ENCODE measurements at places on chromosomes 4 and X.

- no peak for DNase-seq
These were observed 6.2 kb downstream of the CCKAR start for GRCh38 chr4:26484032-26484515.

- no peak for DNase-seq
These were observed 30.9 kb upstream of the ADH1C start for GRCh38 chr4:99383399-99383798.

DNA sequence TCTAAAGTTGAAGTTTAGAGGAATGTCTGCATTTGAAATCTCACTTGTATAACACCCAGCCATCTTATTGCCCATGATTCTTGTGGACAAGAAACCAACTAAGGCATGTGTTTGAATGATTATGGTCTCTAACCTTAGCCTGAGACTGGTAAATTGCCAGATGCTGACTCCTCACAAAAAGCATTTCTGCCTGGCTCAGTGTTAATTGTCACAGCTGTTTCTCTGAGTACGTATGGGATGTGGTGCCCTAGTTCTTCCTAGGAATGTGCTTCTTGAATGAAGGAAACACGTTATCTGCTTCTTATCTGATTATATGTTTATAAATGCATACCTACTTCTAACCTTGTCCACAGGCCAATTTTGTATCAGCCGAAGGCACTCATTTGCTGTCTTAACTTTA lies 63.1 kb upstream of the NDP start:
- DNase-seq: no peak

- DNase-seq: no peak
These were observed 188.5 kb upstream of the TEX13C start for GRCh38 chrX:125131164-125131563.

DNA sequence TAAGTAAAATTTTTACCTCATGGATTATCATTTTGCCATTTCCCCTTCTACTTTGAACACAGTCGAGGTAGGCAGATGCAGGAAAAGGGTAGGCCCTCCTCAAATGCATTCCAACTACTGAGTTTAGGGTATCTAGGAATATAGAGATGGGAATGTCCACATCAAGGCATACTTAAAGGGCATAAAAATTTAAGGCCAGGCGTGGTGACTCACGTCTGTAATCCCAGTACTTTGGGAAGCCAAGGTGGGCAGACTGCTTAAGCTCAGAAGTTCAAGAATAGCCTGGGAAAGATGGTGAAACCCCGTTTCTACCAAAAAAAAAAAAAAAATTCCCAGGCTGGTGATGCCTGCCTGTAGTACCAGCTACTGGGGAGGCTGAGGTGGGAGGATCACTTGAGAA lies 146.5 kb downstream of the PDGFC start:
- no peak for DNase-seq

DNA sequence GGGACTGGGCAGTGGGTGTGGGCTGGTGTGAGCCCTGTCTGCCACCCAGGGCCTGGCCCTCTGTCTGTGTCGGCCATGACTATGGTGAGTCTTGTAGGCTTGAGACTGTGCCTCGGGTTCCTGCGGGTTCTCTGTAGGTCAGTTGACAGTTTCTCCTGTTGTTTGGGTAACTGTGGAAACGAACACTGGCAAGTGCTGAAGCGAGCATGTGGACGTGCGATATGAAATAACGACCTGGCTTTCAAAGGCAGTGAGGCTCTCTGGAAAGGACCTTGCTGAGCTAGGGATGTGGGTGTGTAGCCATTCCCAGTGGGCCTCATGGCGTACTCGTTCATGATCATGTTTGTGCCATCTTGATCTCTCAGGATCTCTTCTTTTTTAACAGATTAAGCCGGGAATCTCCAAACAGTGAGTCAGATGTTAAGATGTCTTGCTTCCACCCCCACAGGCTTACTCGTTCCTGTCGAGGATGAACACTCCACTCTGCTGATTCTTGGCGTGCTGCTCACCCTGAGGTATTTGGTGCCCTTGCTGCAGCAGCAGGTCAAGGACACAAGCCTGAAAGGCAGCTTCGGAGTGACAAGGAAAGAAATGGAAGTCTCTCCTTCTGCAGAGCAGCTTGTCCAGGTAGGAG lies 41.3 kb downstream of the HTT start:
- DNase-seq: no peak

DNA sequence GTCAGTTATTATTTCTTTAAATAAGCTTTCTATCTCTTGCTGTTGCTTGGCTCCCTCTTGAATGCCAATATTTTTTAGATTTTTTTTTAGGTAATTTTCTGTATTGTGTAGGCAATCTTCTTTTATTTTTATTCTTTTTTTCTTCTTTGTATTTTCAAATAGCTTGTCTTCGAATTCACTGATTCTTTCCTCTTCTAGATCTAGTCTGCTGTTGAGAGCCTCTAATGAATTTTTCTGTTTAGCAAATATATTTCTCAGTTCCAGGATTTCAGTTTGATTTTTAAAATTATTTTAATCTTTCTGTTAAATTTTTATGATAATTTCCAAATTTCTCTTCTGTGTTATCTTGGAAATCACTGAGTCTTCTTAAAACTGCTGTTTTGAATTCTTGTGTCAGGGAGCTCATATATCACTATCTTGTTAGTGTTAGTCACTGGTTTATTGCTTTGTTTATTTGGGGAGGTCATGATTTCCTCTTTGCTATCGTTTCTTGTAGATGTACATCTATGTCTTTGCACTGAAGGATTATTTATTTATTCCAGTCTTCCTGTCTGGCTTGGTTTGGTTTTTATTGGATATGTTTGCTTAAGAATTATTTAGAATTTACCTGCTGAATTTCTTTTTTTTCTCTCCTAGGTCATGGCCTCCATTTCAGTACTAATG lies 39.9 kb upstream of the GPRIN3 start:
- DNase-seq: no peak

- DNase-seq: no peak
These were observed 14.7 kb upstream of the FAM47B start for GRCh38 chrX:34927866-34928265.

DNA sequence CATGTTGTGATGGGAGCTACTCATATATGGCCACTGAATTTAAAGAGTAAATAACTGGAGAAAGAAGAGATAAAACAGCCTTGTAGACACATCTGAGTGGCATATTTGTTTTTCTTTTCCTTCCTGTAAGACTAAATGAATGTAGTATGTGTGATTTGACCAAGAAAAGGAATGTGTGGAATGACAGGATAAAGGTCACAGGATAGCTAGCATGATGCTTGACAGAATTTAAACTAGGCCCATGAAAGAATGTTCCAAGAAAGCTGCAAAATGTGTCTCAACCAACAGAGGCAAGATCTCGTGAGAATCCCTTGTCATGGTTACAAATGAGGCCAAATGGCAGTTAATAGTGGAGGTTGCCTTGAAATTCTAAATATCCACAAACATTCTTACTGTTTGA lies 137.0 kb downstream of the KCNIP4 start:
- no peak for DNase-seq

DNA sequence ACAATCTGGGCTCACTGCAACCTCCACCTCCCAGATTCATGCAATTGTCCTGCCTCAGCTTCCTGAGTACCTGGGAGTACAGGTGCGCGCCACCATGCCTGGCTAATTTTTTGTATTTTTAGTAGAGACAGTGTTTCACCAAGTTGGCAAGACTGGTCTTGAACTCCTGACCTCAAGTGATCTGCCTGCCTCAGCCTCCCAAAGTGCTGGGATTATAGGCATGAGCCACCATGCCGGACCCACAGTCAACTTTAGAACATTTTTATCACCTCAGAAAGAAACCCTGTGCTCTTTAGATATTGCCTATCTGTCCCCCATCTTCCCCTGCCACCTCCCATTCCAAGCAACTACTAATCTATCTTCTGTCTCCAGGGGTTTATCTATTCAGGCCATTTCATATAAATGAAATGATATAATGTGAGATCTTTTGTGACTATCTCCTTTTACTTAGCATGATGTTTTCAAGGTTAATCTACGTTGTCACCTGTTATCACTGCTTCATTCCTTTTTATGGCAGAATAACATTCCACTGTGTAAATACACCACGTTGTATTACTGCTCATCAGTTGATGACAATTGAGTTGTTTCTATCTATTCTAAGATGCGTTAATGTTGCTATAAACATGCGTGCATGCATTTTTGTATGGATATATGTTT lies 44.3 kb upstream of the GALNT7 start:
- DNase-seq: no peak

- DNase-seq: no peak
These were observed 69.3 kb downstream of the GPC4 start for GRCh38 chrX:133346026-133346425.

DNA sequence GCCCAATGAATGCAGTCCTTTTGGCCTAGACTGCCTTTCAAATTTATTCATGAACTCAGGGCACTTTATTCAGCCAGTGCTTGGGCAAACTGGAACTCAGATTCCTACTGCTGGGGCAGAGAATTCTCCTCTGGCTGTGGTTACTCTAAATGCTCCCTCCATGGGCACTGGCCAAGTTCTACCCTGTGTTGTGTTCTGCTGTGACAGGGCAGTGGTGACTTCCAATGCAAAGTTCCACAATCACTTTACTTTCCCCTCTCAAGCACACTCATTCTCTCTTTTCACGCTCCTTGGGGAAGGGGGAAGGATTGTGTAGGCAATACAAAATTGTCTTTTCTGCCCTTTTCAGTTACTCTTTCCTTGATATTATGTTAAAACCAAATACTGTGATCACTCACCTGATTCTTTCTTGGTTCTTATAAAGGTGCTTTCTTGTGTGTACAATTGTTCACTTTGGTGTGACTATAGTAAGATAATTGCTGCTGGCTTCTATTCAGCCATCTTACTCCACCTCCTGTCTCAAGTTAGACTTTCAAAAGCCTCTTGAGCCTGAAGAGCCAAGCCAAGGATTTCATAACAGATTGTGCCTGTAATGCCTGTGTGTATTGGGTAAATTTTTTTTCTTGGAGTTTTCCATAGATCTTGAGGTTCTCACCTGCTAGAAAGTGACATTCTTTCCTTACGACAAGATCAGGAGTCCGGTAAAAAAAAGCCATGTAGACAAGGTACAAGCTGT lies 1078.6 kb downstream of the FAM133A start:
- no peak for DNase-seq

- no peak for DNase-seq
These were observed 242.1 kb downstream of the CPE start for GRCh38 chr4:165620913-165621312.

DNA sequence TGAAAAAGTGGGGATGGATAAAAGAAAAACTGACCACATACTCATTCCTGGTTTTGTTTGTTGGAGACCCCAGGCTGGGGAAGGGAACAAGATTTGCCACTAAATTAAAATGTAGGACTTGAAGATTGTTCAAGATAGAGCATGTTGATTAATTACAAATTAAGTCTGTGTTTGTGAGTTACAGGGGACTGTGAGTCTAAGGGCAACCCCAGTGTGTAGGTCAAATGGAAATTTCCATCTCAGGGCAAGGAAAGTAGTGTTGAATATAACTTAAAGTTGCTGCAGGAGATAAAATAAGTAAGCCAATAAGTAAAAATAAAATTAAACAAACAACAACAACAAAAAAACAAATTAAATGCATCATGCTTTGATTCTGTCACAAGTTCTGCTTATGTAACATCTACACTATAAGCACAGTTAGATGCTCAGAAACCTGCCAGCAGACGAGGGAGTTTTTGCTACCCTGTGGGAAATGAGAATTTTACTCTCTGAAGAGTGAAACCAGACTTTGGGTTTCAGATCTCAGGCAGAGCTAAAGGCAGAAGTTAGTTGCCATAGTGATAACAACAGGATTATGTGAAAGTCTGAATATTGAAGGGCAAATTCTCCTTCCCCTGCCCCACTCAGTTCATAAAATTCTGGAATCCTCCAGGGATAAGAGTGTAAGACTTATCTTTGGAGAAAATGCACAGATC lies 352.3 kb downstream of the GRXCR1 start:
- no peak for DNase-seq

GRCh38 chr4:236028-236427 lies 69.2 kb downstream of the ZNF732 start:
- no peak for DNase-seq

GRCh38 chrX:140917354-140918115 lies 84.9 kb upstream of the SPANXB1 start:
- DNase-seq: no peak

DNA sequence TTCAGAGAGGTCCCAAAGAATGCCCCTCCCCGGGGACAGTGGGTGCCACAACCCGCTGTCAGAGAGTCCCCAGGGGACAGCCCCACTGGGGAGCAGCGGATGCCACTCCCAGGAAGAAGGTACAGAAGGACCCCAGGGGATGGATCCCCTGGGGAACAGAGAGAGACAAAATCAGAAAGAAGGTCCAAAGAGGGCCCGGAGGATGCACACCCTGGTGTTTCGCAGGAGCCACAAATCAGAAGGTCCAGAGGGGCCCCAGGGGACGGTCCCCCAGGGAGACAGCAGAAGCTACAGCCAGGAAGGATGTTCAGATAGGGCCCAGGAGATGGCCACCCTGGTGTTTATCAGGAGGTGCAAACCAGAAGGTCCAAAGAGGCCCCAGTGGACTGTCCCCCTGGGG lies 1.4 kb downstream of the TEX13D start:
- no peak for DNase-seq

- no peak for DNase-seq
These were observed 341.3 kb upstream of the MAGEB16 start for GRCh38 chrX:35456891-35457290.

DNA sequence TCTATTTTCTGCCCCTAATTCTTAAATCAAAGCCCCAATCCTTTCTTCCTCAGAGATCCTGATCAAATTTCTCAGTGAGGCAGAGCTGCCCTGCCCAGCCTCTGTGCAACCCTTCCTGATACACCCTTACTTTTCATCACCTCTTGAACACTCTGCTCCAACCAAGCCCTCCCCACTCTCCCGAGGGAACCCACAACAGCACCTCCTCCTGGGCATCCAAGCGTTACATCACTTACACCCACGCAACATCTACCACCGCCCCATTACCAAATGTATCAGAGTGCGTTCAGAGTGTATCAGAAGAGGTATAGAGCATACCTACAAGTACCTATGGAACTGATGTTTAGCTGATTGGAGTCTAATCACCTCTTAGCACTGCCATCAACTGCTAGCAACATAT lies 186.5 kb downstream of the RAP1GDS1 start:
- no peak for DNase-seq

DNA sequence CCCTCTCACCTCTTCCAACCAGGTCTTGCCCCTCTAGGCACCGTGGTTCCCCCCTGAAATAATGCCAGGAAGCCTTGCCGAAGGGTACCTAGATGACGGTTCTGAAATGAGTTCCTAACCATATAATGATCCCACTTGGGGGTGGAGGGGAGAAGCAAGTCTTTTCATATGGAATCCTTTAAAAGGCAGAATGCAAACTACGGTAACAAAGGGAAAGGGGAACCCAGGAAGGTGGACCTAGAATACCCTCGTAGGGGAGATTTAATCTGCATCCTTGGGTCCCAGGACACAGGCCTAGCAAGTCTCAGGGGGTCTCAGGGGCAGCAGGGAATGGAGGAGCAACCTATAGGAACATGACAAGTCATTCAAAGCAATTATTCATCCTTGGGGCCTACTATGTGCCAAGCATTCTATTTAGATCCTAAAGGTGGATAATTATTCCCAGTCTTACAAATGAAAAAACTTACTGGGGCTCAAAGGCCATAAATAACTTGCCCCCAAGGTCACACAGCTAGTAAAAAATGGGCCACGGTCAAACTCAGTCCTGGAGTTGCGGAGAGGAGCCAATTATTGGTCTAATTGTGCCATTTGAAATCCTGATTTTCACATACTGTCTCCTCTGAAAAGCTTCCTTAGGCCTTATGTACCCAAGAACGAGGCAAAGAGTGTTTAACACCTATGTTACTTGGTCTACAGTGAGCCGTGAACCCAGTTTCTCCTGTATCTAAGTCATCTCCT lies 8.8 kb downstream of the BCOR start:
- DNase-seq: no peak

- DNase-seq: no peak
These were observed 75.9 kb downstream of the COQ2 start for GRCh38 chr4:83208371-83209365.

- DNase-seq: no peak
These were observed 62.6 kb downstream of the FAM114A1 start for GRCh38 chr4:38930204-38930603.

Measured in NCI-H2107 (cell line).